ENCODE measurements at places on chromosomes 6 and 20.
A peak's percentile ranks its signal among the peaks of the same experiment; 100 is the strongest.

DNA sequence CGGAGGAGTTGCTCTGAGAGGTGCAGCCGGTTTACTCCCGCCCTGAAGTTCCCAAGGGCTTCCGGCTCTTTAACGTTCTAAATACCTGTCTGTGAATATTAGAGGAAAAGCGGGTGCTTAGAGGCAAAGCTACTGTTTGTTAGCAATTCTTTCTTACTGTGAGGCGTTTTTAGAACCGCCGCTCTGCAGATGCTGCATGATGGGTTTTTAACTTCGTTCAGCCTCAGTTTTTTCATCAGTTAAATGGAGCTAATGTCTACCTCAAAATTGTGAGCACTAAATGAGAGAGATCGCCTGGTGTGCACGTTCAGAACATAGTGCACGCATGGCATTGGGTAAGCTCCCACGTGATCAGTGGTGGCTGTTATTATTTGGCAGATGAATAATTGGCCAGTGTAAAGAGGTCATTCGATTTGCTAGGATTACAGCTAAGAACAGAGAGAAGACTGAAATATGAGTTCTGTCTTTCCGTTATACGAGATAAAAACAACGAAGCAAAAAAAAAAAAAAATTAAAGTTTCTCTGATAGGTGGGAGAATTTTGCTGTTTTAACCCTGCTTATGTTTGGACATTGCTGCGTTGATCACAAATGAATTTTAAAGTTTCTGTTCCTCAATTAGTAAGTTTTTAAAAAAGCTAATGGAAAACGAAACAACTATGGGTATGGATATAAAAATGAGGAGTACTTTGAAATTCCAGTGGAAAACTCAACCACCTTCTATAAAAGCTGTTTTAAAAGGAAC lies 660 bp upstream of the TFB1M start:
- H3K4me1 ChIP-seq: peaks cover 36% of the 10 kb centered on the region
- H3K27me3 ChIP-seq: no peaks in the 10 kb centered on the region
- peak; percentile 56 for DNase-seq
- peaks cover 5% of the 10 kb centered on the region for H3K36me3 ChIP-seq
- H3K4me3 ChIP-seq: peak overlapping the region; percentile 83

DNA sequence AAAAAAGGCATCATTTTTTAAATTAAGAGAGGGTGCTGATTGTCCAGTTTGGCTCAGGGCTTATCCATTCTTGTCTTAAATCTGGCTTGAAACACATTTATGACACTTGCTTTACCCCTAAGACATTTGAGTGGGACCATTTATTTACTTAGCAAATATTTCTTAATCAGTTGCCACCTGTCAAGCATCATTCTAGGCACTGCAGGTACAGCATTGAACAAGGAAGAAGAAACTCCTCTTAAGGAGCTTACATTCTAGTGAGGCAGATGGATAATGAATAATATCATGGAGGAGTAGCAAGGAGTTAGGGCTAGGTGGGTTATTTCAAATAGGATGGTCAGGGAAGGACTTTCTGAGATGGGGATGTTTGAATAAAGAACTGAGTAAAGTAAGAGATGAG lies 189.8 kb downstream of the UTRN start:
- no peak overlapping the region for H3K27ac ChIP-seq
- DNase-seq: no peak
- peaks cover 25% of the 10 kb centered on the region for H3K4me1 ChIP-seq
- H3K36me3 ChIP-seq: peaks cover 39% of the 10 kb centered on the region
- H3K27me3 ChIP-seq: no peaks in the 10 kb centered on the region

DNA sequence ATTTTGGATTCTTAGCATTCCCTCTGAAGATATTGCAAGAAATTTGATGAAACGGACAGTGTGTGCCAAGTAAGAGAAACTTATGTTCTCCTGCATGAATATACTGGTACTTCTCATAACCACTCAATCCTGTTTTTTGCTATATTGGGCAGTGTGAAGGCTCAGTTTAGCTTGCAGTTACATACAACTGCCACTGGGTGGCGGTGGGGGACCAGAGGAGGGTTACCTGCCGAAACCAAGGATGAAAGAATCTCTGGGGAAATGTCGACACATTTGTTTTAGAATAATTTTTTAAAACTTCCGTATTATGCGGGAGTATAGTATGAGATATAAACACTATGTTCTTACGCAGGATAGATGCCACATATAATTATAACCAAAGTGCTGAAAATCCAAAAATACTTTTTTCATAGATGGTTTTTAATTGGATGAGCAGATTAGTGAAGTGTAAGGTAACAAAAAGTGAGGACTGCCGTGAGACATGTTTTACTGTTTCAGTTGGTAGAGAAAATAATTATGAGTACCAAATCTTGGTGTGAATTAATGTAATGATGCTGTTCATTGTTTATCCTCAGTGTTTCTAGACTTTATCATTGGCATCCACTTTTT lies 9.7 kb downstream of the TRMT11 start:
- peaks cover 26% of the 10 kb centered on the region for H3K36me3 ChIP-seq
- no peak overlapping the region for H3K27ac ChIP-seq
- no peaks in the 10 kb centered on the region for H3K27me3 ChIP-seq

GRCh38 chr6:29909985-29910384 lies 32.3 kb upstream of the HLA-A start:
- H3K4me1 ChIP-seq: no peaks in the 10 kb centered on the region
- no peaks in the 10 kb centered on the region for H3K27me3 ChIP-seq
- H3K4me3 ChIP-seq: no peak overlapping the region
- no peak overlapping the region for H3K27ac ChIP-seq
- no peak for DNase-seq

DNA sequence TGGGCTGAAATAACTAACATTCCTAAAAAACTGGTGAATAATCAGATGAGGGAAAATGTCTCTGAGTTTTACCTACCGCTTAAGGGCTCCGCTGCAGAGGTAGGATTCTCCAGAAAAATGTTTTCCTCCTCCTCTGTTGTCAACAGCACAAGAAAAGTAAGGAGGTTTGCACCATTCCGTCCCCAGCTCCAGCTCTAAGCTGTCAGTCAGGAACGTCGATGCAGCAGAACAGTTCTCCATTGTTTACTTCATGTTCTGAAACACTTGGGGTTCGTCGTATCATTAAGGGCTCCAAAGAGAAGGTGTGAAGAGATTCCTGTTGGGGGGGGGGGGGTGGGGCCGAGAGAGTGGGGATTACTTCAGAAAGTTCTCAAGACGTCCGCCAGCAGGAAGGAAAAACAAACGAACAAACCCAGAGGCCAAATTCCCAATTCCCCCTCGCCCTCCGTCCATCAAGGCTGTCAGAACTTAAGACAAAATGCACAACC lies 734 bp downstream of the MMS22L start:
- H3K4me1 ChIP-seq: peaks cover 22% of the 10 kb centered on the region
- H3K27me3 ChIP-seq: no peaks in the 10 kb centered on the region
- no peak for DNase-seq
- H3K4me3 ChIP-seq: peak overlapping the region; percentile 94
- H3K27ac ChIP-seq: peak overlapping the region; percentile 69

GRCh38 chr6:33700391-33701050 lies 11.0 kb downstream of the UQCC2 start:
- peaks cover 7% of the 10 kb centered on the region for H3K36me3 ChIP-seq
- H3K27me3 ChIP-seq: no peaks in the 10 kb centered on the region
- H3K4me3 ChIP-seq: no peak overlapping the region
- peak overlapping the region; percentile 36 for H3K27ac ChIP-seq
- no peak for DNase-seq
